Fibroblast of skin of scalp (primary cell): ENCODE measurements at places on chromosomes 11 and 22.
A peak's percentile ranks its signal among the peaks of the same experiment; 100 is the strongest.

DNA sequence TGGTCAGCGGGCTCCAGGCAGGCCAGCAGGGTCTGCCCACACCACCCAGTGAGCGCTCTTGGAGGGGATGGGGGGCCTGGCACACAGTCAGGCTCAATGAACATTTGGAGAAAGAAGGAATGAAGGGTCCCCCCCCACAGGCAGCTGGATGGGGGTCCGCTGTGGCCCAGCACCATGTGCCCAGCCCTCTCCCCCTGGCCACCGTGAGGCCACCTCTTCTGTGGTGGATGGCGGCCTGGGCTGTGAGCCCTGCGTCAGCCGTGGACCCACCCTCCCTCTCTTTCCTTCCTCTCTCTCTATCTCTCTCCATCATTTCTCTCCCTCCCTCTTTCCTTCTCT lies 35.1 kb upstream of the MUC5AC start:
- DNase-seq = no peak

DNA sequence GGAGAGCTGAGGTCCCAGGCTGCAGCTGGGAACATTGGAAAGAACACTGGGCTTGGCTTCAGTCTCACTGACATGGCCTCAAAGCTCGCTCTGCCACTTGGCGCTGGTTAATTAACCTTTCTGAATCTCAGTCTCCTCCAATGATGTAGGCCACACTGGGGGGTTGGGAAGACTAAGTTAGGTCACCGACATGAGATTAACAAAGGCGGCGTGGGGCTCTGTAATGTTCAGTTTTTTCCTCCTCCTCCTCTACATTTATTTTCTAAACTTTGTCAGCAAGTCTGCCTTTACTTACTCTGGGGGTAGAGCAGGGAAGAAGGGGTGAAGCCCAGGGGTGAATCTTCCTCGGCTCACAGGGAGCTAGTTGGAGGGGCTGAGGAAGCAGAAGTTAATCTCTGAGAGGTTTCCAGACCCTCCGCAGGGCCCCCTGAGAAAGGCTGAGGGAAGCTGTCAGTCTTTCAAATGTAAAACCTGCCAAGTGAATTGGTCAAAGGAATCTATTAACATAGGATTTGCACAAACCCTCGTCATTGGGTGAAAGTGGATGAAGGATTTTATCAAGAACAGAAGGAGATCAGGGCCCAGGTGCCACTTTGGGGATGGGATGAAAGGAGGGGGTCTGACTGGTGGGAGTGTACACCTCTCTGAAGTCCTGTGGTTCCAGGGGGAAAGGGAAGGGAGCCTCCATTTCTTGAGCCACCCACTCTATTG lies 32.1 kb upstream of the TENM4 start:
- no peak for DNase-seq

DNA sequence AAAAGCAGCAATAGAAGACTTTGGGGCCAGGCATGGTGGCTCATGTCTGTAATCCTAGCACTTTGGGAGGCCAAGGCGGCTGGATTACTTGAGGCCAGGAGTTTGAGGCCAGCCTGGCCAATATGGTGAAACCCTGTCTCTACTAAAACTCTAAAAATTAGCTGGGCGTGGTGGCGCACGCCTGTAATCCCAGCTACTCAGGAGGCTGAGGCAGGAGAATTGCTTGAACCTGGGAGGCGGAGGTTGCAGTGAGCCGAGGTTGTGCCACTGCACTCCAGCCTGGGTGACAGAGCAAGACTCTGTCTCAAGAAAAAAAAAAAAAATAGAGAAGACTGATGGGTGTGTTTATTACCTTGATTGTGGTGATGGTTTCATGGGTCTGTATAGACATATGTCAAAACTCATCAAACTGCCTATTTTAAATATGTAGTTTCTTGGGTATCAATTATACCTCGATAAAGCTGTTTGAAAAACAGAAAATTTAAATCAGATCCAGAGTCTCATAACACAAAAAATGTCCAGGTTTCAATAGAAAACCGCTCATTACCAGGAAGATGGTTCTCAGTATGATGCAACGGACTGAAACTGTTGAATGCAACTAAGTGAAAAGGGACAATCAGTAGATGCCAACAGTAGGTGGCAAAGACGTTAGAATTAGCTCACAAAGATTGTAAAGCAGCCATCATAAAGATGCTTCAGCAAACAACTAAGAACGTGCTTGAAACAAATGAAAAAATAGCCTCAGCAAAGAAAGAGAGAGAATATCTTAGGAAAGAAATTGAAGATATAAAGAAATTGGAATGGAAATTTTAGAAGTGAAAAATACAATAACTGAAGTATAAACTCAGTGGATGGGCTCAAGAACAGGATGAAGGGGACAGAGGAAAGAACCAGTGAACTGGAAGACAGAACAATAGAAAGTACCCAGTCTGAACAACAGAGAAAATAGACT lies 33.1 kb upstream of the SEPTIN5 start:
- DNase-seq = peak; percentile 32

DNA sequence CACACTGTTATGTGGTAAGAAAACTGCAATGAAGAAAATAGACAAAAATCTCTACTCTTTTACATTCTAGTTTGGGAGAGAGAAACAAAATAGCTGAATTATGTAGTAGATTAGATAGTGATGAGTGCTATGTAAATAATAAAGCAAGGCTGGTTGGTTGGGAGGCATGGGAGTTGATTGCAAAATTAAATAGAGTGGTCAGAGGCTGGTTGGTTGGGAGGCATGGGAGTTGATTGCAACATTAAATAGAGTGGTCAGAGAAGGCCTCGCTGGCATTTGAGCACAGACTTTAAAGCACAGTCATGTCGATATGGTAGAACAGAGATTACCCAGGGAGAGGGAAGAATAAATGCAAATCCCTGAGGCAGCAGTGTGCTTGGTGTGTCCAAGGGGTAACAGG lies 22.4 kb downstream of the SIK2 start:
- no peak for DNase-seq

DNA sequence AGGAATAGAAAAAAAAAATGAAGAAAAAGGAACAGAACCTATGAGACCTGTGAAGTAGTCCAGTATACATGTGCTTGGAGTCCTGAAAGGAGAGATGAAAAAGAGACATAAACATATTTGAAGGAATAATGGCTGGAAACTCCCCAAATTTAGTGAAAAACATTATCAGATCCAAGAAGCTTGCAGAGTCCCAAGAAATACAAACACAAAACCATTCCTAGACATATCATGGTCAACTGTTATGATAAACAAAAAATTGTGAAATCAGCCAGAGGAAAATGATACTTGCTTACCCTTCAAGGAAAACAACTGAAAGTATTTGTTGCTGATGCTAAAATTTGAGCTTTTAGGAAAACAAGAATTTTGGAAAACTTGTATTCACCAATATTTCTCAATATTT lies 250.1 kb downstream of the DDX10 start:
- DNase-seq = no peak

DNA sequence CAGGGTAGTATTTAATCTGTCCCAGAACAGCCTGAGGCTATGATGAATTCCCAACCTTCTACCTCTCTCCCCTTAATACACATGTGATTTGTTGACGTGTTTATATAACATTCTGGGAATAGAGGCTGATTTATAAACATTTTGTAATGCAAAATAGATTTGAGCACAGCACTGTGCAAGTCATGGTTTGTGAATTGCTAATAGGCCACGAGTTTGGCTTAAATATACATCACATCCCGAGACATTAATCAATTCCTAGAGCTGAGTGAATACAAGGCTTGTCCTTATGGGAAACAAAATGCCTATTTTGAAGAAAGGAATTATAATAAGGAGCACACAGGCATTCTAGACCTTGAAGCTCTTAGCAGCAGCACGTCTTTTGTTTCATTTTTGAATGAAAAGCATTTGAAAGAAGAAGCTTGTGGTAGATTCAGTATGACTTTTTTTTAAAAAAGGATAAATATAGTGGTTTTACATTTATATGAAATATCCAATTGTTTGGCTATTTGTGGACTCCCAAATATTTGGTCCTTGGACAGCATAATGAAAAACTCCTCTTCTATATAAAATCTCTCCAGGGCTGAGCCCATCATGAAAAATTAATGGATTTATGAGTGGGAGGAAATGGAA lies 116.4 kb downstream of the SLC17A6 start:
- peak; percentile 53 for DNase-seq

- DNase-seq = peak; percentile 54
Measured at GRCh38 chr11:71917646-71918140, 10.7 kb downstream of the XNDC1N start.

GRCh38 chr11:89436071-89436470 lies 55.1 kb downstream of the NOX4 start:
- peak; percentile 15 for DNase-seq

DNA sequence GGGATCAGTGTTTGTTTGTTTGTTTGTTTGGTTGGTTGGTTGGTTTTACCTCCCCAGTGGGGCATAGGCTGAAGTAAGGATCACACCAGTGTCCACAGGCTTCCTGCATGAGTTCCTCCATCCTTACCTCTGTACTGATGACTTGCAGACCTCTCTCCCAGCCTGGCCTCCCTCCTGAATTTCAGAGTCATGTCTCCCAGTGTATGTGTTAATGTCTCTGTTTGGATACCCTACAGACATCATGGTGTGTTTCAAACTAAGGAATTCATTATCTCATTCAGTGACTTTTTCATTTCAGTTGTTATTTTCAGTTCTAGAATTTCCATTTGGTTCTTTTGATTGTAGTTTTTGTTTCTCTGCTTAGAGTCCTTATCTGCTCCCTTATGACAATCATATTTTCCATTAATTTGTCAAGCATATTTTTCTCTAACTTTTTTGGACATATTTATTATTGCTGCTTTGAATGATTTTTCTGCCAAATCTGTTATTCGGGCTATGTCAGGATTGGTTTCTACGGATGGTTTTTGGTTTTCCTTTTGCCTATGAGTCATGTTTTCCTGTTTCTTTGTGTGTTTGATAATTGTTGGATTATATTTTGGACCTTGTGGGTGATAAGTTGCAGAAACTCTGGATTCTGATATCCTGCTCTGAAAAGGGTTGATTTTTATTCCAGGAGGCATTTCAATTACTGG lies 23.6 kb downstream of the MYEOV start:
- no peak for DNase-seq

GRCh38 chr11:111378861-111379601 lies at the start of gene POU2AF1:
TSS of gene POU2AF1 (minus strand) at chr11:111379275. CDS start at chr11:111379177, 98 bp downstream.
- peak; percentile 5 for DNase-seq

GRCh38 chr11:129102756-129103155 lies 89.4 kb downstream of the ARHGAP32 start:
- DNase-seq = no peak

DNA sequence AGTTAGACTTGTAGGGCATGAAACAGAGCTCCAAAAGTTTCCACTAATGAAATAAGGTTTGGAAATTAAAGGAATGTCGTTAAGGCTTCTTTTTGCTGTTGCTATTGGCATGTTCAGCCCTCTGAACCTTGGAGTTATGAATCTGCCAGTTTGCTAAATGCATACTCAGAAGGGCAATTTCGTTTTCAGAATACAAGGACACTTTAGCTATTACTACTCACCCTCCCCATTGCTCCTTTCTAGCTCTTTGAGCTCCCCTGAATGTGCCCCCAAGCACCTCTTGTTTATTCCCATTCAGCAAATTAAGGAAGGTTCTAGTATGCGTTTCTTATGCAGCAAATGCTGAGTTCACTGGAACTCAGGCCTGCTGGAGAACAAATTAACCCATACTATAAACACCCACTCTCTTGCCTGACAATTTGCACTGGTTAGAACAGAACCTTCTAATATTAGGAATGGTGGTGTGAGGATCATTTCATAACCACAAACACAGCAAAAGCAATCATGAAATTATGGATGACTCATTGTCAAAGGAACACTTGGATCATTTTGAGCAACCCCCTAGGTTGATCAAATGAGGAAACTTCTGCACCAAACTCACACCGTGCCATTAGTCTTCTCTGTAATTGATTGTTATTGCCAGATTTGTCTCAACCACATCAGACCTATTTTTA lies 26.2 kb upstream of the LIN7C start:
- peak; percentile 12 for DNase-seq

DNA sequence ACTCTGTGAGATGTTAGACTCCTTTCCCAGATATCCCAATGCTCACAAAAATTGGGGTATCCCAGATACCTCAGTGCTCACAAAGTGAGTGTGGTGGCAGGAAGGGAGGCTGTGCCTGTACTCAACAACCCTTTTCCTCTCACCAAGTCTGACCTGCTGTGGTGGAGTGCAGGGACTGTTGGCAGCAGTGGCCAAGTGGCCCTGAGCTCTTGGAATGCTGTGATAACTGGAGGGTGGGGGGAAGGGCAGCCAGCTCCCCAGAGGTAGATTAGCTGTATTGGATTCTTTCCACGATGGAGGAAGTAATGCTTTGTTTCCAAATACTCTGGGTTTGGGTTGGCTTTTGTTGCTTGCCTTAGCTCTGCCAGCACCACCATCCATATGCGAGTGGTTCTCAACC lies 46.0 kb upstream of the OR9Q1 start:
- DNase-seq = no peak

DNA sequence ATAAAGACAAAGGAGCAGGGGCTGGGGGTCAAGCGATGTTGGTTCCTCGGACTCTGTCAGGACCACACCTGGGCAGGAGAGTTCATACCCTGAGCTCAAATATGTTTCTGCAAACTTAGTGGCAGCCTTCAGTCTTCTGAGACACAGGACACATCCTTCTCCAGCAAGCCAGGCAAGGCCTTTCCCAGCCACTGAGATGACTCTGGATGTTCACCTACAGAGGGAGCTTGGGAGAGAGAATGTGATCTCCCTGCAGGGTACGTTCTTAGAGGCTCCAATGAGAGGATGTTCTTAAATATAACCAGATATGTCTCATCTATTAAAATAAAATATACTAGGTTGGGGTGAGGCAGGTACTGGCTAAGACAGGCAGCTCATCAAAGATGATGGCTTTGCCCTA lies 461.5 kb downstream of the OPCML start:
- DNase-seq = no peak

DNA sequence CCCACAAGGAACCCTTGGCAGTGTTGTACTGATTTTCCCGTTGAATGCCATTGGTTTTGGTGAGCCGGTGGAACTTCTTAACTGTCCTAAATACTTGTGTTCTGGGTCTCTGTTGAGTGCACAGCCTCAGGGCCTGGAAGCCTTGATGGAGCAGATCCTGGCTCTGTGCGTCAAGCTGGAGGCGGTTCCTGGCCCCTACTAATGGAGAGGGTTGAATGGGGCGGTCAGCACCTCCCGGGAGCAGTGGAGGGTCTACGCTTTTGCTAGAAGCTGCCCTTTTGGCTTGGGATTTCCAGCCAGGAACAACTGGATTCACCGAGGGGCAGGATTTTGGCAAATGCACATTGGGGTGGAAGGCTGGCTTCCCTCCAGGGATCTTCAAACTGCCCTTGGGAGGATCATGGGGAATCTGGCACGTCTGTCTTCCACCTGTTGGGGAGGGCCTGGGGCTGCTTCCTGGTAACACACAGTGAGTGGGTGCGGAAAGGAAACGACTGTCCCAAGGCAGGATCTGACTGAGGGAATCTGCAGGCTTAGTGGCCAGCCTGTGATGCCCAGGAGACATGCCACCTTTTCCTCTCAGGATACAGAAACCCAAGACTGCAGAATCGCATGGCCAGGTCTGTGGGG lies 6.9 kb upstream of the OSBPL5 start:
- no peak for DNase-seq
